Activated naive CD4-positive, alpha-beta T cell treated with anti-CD3 and anti-CD28 coated beads, Interleukin-2, amount 10 ng/mL, durations not matched to agents 7 days and 5 days (primary cell): ENCODE measurements at places on chromosomes 7 and 10.

GRCh38 chr10:23196915-23197314 lies 4.8 kb downstream of the PTF1A start:
- DNase-seq = no peak

DNA sequence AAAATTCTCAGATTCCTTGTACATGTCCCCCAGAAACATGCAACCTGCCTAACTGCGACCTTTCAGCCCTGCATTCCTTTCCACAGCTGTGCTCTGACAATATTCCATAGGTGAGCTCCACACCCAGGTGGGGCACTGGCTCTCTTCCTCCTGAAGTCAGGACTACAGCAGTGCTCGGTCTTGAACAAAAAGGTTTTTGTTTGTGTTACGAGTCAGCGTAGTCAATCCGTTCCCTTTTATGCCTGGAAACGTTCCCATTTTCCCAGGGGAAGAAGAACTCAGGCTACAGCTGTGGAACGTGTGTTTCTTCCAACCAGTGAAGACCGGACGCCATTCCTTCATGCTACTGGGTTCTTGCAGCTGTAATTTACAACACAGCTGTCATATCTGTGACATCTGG lies 52.4 kb upstream of the PFKP start:
- DNase-seq = no peak

DNA sequence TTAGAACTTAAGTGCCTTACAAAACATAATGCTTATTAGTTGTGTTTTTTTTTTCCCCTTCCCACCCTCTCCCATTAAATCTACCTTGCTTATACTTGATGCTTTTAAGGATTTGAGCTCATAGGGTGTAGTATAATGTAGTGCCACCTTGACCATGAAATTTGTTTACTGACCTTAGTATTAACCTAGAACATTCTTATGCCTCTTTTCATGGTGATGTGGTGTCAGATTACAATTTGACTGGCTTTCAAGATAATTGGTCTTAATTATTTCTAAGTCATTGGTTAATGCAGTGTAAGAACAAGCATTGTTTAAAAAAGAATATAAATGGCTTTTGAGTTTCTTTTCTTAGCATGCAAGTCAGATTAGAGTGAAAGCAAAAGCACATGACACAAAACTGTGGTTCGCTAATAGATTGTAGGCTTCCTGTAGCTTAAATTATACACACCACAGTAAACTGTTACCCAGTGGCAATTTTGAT lies 61.8 kb downstream of the ADD3 start:
- DNase-seq = no peak

GRCh38 chr10:127358337-127358736 lies 161.9 kb upstream of the INSYN2A start:
- DNase-seq = no peak

DNA sequence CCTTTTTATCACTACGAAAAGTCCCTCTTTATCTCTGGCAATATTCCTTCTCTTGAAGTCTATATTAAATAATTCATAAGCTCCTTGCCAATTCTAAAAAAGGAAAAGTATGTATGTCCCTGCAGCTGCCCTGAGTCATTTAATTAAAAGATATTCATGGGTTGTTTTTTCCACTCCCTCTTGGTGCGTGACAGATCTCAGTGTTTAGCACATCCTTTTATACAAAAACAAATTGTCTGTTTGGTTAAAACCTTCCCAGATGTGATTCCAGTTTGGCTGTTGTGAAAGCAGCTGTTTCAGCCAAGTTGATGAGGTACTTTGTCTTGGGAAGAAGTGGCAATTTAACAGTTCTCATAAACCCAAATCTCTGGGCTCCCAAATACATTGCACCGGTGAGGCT lies 33.8 kb upstream of the PRLHR start:
- DNase-seq = no peak

DNA sequence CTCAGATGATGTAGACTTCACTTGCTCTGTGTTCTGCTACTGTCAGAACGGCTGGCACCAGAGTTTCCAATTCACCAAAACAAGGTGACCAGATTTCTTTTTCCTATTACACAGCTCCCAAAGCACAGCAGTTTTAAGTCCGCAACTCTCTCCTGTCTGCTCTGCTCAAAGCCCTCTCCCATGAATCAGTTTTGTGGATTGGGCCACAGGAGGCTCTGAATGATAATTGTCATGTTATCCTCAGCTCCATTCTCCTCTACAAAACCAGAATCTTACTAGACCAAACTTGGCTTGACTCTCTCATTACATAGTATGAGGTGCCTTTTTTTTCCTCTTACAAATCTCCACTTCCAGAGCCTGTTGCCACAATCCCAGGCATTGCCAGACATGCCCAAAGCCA lies 223.5 kb downstream of the SNX13 start:
- no peak for DNase-seq

GRCh38 chr7:96903906-96904305 lies 101.4 kb upstream of the DLX6 start:
- no peak for DNase-seq

- DNase-seq = no peak
Observed at GRCh38 chr7:137669706-137670105, 177.1 kb downstream of the DGKI start.

GRCh38 chr10:109359316-109359715 lies 564.0 kb downstream of the XPNPEP1 start:
- no peak for DNase-seq

DNA sequence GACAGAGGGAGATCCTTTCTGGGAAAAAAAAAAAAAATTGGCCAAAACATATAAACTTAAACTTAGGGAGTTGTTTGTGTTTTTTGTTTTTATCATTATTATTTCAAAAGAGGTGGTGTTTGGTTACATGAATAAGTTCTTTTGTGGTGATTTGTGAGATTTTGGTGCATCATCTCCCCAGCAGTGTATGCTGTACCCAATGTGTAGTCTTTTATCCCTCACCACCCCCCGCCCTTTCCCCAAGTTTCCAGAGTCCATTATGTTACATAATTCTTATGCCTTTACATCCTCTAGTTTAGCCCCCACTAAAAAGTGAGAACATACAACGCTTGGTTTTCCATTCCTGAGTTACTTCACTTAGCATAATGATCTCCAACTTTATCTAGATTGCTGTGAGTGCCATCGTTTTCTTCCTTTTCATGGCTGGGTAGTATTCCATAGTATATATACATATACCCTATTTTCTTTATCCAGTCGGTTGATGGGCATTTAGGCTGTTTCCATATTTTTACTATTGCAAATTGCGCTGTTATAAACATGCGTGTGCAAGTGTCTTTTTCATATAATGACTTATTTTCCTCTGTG lies 148.1 kb upstream of the ZNF92 start:
- DNase-seq = peak; percentile 40

DNA sequence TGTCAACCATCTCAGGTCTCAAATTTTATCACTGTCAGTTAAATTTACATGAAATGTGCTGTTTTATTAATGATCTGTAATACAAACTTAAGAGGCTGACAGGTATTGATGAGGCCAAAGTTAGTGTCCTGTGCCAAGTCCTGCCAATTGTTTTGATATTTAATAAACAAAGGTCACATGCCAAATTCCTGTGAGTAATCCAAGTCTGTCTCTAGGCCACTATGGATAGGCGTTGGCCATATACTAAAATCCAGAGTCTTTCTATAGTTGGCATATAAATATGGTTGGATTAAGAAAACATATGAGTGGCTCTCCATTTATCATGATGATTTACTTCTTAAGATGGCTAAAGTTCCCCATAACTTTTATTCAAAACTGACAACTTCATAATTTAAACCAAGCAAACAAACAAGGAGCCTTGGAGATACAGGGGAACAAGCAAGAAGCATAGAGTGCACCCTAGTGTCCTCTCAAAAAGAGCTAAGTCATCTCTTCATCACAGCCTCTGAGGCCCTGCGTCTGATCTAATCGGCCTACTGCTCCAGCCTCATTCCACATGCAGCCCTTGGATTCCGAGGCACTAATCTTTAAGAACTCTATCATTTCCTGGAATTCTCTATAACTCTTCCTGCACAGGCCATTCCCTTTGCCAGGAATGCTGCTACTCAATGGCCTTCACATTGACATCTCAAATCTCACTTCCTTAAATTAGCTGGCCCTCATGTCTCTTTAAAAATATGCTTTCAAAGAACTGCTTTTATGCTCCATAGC lies 32.7 kb upstream of the NRCAM start:
- no peak for DNase-seq

GRCh38 chr7:27665531-27665930 lies 2.8 kb upstream of the HIBADH start:
- no peak for DNase-seq

DNA sequence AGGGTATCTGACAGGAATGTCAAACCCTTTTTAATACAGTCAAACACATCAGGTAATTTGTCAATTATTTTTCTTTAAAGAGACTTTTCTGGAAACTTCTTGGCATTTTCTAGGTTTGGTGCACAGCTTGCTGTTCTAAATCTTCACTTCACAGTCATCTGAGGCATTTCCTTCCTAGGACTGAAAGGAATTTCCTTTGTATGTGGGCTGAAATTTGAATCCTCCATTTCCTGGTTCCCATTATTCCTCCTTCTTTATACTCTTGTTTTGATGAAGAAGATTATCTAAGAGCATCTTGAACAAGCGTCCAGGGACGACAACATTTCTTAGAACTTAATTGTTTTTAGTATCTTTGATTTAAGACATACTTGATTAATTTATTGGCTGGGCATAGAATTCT lies 24.9 kb downstream of the CALD1 start:
- no peak for DNase-seq

- DNase-seq = no peak
Observed at GRCh38 chr7:123271231-123271630, 71.5 kb upstream of the SLC13A1 start.

DNA sequence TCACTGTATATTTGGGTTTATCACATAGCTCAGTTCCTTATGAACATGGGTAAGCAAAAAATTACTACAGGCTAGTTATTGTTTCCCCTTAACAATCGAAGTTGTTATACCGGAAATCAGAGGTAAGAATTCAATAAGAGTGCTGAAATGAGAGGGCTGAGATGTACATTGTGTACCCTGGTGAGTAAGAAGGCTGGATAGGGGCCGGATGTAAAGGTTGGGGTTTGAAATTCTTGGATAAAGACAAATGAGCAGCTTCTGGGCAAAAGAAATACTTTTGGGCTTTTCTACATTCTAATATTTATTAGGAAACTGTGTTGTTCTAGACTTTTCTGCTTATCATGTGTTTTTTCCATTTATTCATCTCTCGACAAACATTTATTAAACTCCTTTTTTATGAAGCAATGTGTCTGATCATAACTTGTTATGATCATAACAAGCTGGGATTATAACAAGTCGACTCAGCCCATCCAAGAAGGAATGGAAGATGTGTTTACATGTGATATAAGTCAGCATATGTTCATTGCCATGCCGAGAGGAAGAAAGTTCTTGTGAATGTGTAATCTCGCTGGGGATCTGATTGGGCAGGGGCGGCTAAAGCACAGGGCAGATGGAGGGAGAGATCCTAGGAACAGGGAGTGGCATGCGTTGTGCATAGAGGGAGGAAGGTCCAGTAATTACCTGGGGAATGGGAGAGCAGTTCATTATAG lies 155.3 kb downstream of the PLXDC2 start:
- no peak for DNase-seq
